ENCODE measurements at places on chromosomes 16 and 17.

GRCh38 chr16:49886554-49887094, 30.7 kb upstream of the ZNF423 start:
- no peak for DNase-seq

DNA sequence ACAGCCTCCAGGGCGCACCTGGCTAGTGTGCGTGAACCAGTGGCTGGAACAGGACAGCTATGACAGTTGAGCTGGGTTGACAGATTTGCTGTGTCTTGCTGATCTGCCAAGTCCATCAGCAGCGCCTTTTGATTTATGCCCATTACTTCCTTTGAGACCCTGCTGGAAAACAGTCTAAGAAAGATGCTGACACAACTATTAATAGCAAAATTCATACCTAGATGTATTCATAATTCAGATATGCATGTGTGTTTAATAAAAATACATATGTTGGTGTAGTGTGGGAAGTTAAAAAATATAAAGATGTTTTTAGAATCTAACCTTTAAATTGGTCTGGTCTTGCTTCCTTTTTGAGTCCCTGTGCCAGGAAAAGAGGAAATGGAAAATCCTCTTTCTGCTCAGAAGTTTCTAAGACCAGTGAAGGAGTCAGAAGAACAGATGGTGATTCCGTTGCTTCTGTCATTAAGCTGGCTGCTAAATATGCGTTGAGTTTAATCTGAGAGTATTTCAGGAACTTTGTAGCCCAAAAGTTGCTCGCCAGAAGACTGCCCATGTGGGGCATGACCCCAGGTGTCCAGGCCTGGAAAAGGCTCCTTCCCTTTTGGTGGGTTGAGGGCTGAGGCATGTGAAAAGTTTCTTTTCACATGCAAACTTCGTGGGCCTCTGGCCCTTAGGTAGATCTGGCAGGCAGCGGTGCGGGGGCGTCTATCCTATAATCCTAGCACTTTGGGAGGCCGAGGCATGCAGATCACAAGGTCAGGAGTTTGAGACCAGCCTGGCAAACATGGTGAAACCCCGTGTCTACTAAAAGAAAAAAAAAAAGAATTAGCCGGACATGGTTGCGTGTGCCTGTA, 40.0 kb upstream of the ENDOV start:
- DNase-seq = no peak

DNA sequence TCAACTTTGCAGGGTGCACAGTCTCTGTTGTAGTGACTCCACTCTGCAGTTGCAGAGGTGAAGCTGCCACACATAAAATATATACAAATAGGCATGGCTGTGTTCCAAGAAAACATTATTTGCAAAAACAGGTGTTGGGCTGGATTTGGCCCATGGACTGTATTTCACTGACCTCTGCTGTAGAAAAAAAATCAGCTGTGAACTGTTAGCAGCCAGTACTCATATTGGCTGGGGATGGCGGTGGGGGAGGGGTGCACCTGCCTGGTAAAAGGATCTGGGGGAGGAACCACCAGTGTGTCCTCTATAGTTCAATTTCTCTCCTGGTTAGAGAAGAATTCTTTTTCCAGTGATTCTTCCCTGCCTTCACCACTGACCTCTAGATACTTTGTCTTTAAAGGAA, 50.0 kb downstream of the SHISA9 start:
- DNase-seq = no peak

GRCh38 chr17:68737761-68738443, 136.7 kb upstream of the FAM20A start:
- no peak for DNase-seq

- DNase-seq = no peak
These were observed 17.1 kb downstream of the GNA13 start for GRCh38 chr17:65039336-65039988.

GRCh38 chr17:28759256-28759865, 15.6 kb downstream of the TRAF4 start:
- no peak for DNase-seq

DNA sequence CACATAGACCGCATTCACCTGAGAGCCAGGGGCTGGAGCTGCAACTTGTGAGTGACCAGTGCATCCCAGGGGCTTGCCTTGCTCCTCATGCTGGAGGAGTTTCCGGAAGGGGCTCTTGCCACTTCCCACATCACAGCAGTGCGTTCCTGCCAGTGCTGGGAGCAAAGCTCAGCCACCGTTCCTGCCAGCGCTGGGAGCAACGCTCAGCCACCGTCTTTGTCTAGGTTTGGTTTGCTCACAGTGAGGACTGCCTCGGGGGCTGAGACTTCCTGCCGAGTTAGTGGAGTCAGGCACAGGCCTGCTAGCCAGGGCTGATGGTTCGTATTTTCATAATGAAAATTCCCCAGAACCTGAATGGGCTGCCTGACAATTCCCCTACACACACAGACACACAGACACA, 5.4 kb upstream of the CHRNE start:
- DNase-seq = no peak

DNA sequence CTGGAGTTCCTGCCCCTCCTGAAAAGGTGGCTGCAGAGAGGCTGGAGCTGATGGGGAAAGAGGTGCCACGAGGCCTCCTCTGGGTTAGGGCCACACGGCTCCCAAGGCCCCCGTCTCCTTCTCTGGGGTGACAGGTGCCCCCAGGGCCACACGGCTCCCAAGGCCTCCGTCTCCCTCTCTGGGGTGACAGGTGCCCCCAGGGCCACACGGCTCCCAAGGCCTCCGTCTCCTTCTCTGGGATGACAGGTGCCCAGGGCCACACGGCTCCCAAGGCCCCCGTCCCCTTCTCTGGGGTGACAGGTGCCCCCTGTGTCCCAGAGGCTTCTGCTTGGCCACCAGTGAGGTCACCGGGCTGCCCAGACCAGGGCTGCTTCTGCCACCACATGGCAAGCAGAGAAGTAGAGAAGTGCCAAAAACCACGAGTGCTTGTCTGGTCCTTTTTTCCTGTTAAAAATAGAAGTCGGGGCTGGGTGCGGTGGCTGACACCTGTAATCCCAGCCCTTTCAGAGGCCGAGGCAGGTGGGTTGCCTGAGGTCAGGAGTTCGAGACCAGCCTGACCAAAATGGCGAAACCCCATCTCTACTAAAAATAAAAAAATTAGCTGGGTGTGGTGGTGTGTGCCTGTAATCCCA, 4.1 kb downstream of the CAPN15 start:
- no peak for DNase-seq

- no peak for DNase-seq
These were observed 82.6 kb upstream of the CCL2 start for GRCh38 chr17:34172390-34172918.

GRCh38 chr17:7893187-7893880, 4.7 kb downstream of the CHD3 start:
- no peak for DNase-seq
